Amygdala (tissue), 56 donors: ENCODE measurements at places on chromosomes 12 and 14.

DNA sequence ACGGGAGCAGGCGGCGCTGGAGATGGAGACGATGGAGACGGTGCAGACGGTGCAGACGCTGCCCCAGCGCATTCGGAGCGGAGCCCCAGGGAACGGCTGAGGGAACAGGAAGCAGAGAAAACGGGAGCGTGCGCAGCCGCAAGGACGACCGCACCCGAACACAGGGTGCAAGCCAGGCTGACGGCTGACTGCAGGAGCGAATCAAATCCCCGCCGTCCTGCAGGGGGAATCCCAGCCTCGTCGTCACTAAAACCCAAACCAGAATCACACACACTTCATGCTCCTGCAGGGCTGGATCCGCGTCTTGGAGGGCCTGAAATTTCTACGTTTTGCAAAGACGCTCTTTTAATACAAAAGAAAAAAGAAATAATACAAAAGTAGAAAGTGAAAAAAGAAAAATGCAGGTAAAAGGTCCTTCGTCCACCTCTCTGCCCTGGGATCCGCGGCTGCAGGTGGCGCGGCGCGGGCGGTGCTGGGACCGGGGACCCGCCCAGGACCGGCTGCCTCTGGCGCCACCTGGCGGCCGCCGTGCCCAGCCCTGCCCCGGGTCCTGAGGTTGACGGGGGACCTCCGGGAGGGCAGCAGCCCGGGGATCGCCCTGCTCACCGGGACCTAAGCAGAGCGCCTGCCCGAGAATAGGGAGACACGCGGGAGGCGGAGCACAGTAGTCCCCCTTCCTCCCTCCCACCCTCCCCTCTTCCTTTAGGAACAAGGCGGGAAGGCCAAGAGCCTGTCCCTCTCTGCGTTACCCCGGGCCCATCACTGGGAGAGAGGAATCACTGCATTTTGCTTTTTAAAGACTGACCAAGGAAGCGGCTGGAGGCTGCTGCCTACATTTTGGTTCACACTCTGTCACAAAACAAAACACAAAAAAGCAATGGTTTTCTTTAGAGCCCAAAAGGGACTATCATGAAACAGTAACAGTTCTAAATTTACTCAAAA lies 20.1 kb downstream of the STX2 start:
- no peak for DNase-seq

GRCh38 chr14:31902002-31902401 lies 175.1 kb upstream of the ARHGAP5 start:
- DNase-seq: no peak

- no peak for DNase-seq
Observed at GRCh38 chr14:68094752-68095151, 275.2 kb downstream of the RAD51B start.

GRCh38 chr12:88360343-88360742 lies 218.2 kb downstream of the TMTC3 start:
- DNase-seq: no peak

DNA sequence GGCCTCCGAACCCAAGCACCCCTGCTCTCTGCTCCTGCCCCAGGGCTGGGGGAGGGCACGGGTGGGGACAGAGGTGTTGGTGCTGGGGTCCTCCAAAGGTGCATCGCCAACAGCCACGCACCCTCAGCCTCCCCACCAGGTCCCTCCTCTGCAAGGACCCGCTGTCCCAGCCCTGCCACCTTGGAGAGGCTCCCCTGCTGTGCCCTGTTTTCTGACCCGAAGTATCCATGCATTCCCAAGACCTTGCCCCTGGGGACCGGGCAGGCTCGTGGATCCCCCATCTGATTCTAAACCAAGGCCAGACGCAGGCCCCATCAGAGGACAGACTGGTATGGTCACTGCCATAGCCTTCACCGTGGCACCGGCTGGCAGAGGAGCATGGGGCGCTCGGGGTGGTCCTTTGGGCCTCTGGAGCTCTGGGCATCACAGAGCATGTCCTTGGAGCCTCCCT lies 22.7 kb upstream of the BEGAIN start:
- DNase-seq: no peak

- no peak for DNase-seq
Observed at GRCh38 chr14:51165415-51165814, 70.5 kb upstream of the TRIM9 start.
